HS-27A (cell line): ENCODE measurements at places on chromosomes 5 and 9.

- no peak for DNase-seq
Measured at GRCh38 chr5:170308686-170309085, 11.1 kb upstream of the LCP2 start.

- DNase-seq, result no peak
Measured at GRCh38 chr5:76836585-76836984, 13.2 kb upstream of the S100Z start.

DNA sequence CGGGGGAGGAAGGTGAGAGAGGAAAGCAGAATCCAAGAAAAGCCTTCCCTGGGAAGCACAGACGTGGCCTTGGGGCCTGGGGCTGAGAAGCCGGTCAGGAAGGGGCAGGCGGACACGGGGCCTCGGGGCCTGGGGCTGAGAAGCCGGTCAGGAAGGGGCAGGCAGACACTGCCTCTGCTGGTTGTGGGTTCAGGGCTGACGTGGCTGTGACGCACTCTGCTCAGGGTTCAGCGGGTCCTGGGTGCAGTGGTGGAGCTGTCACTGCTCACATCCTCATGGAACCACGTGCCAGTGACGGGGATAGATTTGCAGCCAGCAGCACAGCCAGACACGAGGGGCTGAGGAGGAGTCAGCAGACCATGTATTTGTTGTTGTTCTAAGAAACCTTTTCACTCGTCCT lies 12.8 kb downstream of the PAEP start:
- DNase-seq, result no peak

GRCh38 chr5:32358611-32359010 lies 45.9 kb upstream of the MTMR12 start:
- DNase-seq, result no peak

DNA sequence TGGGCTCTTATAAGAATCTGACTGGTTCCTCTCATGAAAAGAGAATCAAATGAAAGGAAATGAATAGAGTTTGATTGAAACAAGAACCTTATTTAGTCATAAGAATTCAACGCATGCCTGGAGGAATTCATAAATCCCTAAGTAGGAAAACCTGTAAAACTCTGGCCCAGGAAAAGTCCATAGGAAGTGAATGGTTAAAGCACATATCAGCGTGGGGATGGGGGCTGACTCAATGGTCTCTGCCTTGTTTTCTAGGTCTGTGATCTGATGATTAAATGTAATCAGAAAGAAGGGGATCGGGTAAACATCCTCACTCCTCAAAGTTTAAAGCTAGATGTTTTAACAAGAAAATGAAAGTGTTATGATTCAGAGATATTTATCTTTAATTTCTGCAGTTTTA lies 759.4 kb upstream of the C9orf72 start:
- no peak for DNase-seq

DNA sequence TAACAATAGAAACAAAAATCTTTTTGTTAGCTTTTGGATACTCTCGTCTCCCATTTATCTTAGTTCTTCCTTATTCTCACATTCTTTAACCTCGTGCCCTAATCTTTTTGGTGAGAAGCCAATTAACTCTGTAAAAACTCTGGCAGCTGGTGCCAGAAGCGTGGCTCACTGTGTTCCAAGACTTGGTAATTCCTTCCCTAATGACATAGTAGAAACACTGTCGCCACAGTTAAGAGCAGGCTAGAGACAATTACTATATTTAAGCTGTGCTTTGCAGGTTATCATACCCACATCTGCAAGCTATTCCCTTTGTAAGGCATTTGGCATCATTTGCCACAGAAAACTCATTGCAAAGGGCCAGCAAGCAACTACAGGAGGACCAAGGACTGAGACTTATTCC lies 160.9 kb upstream of the PIK3R1 start:
- DNase-seq, result no peak

DNA sequence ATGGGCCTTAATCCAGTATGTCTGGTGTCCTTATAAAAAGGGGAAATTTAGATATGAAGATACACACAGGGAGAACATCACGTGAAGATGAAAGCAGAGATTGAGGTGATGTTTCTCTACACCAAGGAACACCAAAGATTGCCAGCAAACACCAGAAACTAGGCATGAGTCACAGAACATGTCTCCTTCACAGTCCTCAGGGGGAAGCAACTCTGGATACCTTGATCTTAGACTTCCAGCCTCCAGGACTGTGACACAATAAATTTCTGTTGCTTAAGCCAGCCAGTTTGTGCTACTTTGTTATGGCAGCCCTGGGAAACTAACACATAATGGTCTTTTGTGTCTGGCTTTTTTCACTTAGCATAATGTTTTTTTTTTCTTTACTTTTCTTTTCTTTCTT lies 41.2 kb upstream of the STRBP start:
- DNase-seq, result no peak

DNA sequence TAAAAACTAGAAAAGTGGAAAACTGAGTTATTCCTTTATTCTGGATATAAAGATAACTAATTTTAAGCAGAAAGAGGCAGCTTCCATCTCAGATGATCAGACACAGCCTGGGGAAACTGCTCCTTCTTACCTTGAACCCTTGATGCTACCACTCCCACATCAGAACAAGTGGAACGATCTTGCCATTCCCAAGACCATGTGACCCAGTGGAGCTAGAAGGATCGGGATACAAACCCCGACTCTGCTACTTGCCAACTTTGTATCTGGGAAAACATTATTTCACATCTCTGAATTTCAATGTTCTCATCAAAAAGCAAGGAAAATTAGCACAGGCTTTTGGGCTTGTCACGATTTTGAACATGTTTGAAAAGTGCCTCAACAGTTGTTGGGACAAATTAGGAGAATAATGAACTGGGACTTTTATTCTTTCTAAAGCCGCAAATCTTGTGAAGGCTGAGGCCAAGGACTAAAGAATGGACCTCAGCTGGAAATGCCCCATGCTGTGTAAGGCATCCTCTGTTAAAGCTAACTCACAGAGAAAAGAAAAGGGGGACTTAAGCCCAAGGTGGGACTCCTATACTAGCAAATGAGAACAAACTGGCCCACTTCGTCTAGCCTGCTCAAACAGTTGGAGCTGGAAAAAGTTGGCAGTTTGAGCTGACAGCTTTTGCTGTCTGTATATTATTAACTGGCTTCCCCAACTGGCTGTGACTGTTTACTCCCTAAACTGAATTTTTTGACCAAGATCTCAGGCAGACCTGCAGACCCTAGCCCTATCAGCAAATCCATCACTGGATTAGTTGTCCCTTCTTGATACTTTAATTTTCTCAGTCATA lies 552.3 kb downstream of the EFNA5 start:
- DNase-seq, result no peak

DNA sequence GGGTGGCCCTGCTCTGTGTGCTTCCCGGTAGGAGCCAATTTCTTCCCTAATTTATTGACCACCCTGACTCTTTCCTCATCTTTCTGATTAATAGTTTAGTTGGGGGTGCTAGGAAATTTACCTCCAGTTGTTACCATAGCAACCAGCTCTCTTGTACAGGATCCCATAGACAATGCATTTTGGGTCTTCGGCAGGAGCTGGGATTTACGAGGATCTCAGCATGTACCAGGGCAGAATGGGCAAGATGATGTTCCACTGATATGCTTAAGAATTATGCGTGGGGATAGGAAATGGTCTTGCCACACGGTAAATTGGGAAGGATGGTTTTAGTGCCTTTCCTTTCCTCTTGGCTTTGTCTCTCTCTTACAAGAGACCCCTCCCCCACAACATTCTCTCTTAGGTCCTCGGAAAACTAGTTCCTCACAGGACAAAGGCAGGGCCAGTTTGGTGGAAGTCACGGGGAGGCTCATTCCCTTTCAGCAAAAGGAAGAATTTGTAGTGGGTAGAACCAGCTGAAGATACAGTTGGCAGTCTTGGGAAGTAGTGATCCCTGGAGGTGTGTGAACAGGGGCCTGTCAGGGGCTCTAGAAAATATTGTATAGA lies 133.4 kb upstream of the SHB start:
- DNase-seq, result no peak

DNA sequence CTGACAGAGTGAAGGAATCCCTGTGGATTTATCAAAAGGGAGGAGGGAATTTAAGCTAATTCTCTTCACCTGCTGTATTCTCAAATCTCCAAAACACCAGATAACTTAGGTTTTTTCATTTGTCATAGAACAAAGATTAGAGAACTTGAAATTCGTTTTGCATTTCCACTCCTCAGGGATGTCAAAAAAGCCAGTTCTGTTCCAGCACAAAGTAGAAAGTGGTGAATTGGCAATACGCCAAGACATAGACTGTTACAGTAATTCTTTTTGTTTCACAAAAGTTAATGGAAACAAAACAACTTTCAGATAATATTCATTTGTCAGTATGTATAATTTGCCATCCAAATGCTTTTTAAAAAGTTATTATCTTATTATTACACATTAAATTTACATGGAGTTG lies 15.0 kb downstream of the S1PR3 start:
- no peak for DNase-seq

- no peak for DNase-seq
Measured at GRCh38 chr5:134817006-134817405, 28.8 kb upstream of the C5orf24 start.

DNA sequence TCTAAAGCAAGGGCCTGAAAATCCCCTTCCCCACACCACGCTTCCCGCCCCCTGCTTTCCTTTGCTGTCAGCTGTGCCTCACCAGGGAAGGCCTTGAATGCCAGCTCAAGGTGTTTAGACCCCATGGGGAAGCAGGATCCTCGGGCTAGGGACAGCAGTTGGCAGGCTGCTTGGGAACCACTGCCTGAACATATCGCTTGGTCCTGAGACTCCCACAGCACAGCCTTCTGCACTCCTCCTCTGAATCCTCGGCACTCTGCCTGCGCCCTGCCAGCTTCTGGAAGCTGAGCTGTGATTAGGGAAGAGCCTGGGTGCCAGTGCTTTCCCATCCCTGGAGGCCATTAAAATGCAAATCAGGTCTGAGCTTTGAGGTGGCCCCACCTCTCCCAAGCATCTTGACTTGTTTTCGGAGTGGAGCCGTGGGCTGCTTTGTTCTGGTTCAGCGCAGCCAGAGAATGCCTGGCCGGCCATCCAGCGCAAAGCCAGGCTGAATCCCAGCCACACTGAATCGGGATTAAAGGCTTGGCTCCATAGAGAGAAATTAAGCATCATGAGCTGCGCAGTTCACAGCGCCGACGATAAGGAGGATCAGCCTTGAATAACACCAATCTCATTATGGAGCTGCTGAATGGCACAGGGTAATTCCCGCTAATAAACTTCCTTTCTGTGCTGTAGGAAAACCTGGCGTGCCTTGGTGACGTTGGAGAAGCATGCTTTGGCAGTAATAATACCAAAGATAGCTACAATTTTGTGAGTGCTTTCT lies 40.0 kb downstream of the AMBP start:
- DNase-seq, result no peak
